ENCODE measurements at places on chromosomes 3 and 15.

GRCh38 chr3:122305818-122306621, 19.0 kb upstream of the CSTA start:
- no peak for DNase-seq

GRCh38 chr15:35080226-35080625, 4.9 kb downstream of the NANOGP8 start:
- no peak for DNase-seq

DNA sequence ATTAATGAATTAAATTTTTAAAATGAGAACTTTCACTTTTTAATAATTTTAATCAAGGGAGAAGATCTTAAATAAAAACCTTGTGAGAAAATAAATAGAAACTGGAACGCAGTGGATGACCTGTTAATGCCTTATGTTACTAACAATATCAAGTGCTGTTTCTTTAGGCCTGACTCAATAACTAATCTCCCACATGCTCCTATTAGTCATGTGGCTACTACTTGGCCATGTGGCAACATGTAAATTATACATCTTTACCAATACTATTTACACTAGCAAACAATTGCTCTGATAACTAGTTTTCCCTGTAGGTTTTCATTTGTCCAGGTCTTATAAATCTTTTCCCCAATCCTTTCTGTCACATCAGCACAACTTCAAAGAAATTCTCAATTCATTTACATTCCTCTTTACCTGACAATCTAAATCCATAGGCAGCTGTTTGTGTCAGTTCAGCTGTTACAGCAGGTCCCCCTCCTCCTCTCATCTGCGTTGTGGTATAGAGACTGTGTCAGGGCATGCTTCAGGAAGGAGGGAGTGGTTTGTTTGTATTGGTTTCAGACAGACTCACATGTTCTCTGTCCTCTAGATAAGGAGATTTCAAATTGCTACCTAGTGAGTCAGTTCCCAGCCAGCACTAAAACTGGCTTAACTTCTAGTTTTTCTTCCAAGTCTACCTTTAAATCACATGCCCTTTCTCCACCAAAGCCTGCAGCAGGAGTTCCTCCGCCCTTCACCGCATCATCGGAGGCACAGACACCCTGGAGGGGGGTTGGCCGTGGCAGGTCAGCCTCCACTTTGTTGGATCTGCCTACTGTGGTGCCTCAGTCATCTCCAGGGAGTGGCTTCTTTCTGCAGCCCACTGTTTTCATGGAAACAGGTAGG, 11.3 kb upstream of the C3orf52 start:
- DNase-seq = no peak

DNA sequence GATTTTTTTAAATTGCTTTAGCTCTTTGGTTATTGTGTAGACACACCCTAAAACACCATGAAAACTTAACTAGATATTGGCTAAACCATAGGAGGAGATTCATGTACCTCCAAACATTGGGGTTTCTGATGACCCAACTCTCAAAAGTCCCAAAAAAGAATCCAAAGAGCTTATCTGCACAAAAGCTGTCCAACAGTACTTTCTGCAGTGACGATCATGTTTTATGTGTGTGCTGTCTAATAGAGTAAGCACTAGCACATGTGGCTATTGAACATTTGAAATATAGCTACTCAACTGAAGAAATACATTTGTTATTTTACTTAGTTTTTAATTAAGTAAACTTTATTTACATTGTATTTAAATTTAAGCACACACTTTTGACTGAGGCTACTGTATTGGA, 818.2 kb upstream of the LMCD1 start:
- DNase-seq = no peak

- no peak for DNase-seq
These were observed 1092.3 kb downstream of the TUSC7 start for GRCh38 chr3:117801912-117802239.

GRCh38 chr3:126713199-126713598, 9.2 kb downstream of the CHCHD6 start:
- DNase-seq = peak; percentile 83

GRCh38 chr15:41881086-41881485, 12.8 kb downstream of the SPTBN5 start:
- DNase-seq = no peak

DNA sequence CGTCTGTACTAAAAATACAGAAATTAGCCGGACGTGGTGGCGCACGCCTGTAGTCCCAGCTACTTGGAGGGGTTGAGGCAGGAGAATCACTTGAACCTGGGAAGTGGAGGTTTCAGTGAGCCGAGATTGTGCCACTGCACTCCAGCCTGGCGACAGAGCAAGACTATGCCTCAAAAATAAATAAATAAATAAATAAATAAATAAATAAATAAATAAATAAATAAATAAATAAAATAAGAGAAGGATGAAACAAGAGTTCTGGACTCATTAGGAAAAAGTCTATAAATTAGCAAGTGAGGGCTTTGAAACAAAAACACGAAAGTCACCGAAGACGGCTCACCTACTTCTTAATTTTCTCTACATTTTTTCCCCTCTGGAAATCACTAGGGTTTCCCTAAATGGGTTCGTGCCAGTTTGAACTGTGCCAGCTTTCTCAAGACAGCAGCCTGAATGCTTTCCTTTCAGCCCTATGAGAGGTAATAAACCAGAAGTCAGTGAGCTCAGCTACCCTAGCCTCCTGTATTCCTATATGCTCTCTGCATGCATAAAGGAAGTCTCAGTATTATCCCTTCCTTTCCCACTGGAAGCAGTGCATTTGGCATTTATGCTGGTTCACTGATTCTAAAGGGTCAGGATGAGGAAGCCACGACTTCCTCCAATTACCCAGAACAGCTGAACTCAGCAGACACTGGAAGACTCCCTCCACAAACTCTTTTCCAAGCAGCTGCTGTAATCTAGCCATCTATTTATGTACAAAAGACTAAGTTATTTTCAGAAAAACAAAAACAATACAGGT, 266.9 kb downstream of the ZBBX start:
- no peak for DNase-seq

GRCh38 chr3:190620886-190621608, 107.2 kb downstream of the IL1RAP start:
- no peak for DNase-seq

- no peak for DNase-seq
These were observed 21.4 kb downstream of the BMF start for GRCh38 chr15:40087068-40087810.

- DNase-seq = no peak
These were observed 17.6 kb upstream of the CYP11A1 start for GRCh38 chr15:74384881-74385643.

DNA sequence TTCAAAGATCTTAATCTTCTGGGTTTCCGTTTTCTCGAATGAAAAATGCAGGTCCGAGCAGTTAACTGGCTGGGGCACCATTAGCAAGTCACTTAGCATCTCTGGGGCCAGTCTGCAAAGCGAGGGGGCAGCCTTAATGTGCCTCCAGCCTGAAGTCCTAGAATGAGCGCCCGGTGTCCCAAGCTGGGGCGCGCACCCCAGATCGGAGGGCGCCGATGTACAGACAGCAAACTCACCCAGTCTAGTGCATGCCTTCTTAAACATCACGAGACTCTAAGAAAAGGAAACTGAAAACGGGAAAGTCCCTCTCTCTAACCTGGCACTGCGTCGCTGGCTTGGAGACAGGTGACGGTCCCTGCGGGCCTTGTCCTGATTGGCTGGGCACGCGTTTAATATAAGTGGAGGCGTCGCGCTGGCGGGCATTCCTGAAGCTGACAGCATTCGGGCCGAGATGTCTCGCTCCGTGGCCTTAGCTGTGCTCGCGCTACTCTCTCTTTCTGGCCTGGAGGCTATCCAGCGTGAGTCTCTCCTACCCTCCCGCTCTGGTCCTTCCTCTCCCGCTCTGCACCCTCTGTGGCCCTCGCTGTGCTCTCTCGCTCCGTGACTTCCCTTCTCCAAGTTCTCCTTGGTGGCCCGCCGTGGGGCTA, at the start of the genes B2M and PATL2:
Gene B2M, plus strand, starts transcription at position 422 of the 647 bp plus-strand sequence. Its CDS starts 30 bp downstream, at position 452.
Gene PATL2, minus strand, starts transcription at position 228 of the 647 bp plus-strand sequence. CDS start 34,833 bp downstream, outside the sequence.
- DNase-seq = peak; percentile 100

- peak; percentile 99 for DNase-seq
These were observed at the start of gene RAF1 for GRCh38 chr3:12663936-12664908. RAF1 (minus strand) TSS chr3:12664117; CDS start chr3:12618721, 45,396 bp downstream.

- no peak for DNase-seq
These were observed 16.1 kb downstream of the CD276 start for GRCh38 chr15:73700041-73700842.

- no peak for DNase-seq
These were observed 188.7 kb downstream of the THRB start for GRCh38 chr3:24305795-24306467.

- no peak for DNase-seq
These were observed 12.4 kb downstream of the KLF13 start for GRCh38 chr15:31338879-31339557.

GRCh38 chr15:100914876-100915275, 4.3 kb upstream of the LRRK1 start:
- DNase-seq = no peak

DNA sequence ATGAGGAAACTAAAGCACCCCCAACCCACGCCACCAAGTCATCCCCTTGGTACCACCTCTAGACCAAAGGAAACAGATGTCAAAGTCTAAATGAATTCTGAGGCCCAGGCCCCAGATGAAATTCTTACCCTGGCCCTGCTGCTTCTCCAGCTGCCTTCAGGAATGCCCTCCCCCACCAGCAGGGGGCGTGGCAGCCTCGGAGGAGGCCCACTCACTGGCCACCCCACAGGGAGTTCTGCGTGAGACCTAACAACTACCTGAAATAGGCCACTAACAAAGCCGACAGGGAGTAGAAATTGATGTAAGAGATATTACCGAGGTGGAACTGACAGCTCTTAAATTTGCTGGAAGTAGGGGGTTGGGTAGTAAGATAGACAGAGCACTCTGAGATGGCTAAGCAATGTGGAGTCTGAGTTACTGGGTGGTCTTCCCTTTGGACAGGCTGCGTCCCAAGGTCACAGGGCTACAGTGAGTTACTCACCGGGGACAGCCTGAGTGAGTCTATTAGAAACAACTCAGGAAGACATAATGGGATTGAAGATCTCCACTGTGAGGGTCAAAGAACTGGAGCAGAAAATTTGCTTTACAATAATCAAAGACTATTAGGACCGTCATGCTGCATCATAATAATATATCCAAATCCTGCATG, 240.7 kb downstream of the SHOX2 start:
- DNase-seq = no peak

DNA sequence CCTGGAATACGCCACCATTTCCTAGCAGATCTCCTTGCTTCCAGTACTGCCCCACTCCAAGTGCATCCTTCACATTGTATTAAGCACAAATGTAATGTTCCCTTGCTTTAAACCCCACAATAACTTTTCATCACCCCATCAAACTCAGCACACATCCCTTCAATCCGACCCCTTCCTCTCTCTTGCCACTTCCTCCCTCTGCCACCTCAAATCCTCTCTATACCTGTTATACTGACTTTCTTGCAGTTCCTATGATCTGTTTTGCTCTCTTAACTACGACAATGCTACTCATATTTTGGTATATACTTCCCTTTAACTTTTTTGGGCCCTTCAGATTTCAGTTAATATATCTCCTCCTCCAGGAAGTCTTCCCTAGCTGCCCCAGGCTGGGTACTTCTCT, 14.1 kb downstream of the PARL start:
- no peak for DNase-seq

- DNase-seq = no peak
These were observed 89.0 kb downstream of the DHX36 start for GRCh38 chr3:154235330-154235729.

GRCh38 chr3:140288595-140288994, 353.6 kb downstream of the CLSTN2 start:
- no peak for DNase-seq

DNA sequence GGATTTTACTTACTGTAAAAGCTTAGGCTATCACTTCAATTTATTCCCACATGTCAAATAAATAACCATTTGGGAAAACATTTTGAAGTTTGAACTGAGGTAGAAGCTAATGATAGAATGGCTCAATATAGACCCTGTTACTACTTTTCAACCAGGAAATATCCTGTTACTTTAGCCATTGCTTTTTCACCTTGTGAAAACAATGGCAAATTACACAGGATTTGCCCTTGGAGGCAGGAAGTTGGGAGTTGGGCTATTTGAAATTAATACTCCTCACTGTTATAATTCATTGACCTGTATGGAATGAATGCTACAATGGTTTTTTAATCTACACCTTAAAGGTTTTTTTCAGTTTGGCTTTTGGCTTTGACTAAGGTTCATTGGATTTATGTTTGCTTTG, 98.1 kb upstream of the UBE2E2 start:
- DNase-seq = no peak

DNA sequence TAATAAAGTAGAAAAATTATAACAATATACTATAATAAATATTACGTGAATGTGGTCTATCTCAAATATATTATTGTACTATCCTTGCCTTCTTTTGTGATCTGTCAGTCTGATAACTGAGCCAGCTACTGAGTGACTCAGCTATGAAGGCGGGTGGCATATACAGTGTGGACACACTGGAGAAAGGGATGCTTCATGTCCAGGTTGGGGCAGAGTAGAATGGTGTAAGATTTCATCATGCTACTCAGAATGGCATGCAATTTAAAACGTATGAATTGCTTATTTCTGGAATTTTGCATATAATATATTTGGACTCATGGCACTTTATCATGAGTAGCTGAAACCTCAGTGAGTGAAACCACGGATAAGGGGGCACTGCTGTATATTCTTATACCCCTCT, 172.9 kb upstream of the TBC1D5 start:
- DNase-seq = no peak

DNA sequence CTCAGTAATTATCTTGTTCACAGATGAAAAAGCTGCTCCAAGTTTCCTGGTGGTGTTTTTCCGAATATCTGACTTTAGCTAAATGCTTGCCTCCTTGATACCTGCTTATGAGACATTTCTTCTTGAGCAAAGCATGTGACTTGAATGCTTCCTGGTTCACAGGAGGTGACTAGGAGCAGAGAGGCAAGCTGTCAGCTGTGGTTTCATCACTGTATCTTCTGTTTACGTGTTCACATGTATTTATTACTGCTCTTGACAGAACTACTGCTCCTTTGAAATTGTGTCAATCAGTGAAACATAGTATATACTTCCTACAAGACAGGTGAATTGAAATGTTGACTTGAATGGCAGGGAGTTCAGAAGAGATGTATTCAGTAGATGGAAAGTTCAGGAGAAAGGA, 8.9 kb upstream of the SPPL2A start:
- no peak for DNase-seq

- no peak for DNase-seq
These were observed 284.8 kb downstream of the OTOL1 start for GRCh38 chr3:161781381-161781780.

GRCh38 chr3:9861626-9862130, 17.9 kb upstream of the RPUSD3 start:
- no peak for DNase-seq

DNA sequence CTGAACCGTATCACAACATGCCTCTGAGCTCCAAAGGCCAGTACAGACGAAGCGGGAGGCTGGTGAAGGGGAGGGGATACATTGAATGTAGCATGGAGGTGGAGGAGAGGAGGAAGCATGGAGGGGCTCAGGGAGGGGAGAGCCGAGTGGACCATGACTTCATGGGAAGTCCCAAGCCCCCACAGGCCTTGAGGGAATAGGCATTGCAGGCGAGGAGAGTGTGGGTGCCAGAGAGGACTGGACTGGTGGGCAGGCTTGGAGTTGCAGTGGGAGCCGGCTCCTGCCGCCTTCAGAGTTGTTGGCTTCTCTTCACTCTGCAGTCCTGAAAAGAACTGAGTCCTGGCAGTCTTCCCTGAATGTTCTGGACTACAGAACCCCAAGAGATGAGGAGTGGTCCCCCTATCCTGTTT, 3.3 kb upstream of the RNU6-1 start:
- DNase-seq = no peak

GRCh38 chr3:13025090-13025489, 48.1 kb downstream of the IQSEC1 start:
- DNase-seq = no peak
